Substantia nigra (tissue), 51 donors: ENCODE measurements at places on chromosomes 12 and 14.

DNA sequence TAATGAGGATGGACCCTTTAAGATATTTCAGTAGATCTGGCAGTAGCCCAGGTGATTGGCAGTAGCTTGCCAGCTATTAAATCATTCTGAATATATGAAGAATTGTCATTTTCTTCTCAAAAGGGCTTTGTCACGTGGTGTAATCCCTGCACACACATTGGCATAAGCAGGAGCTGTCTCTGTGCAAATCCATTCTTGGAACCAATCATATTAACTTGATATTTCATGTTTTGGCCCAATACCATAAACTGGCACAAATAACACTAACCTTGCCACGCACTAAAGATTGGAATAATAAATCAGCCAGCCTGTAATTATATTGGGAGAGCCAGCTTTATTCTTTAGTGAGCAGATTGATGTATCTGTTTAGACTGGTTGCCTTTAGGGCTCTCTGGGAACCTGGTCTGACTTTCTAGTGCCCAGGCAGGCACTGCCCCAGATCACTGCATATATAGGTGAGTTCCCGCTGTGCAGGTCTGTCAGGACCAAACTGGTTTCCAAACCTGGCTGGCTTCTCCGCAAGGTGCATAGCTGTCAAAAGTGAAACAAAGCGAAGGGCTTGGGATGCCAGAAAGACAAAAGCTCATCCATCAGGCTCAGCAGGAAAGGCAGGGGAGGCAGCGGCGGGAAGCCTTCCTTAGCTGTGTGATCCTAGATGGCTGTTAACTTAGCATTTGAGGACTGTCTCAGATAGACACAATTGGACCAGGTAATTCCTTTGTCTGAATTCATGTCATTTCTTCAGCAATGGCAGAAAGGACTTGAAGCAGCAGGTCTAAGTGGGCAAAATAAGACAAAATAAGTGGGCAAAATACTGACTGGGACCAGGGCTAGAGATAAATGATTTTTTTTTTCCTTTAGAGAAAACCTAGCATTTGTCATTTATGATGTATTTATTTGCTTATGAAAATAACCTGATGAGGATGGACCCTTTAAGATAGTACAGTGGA lies 128.8 kb upstream of the DYRK2 start:
- no peak for DNase-seq

GRCh38 chr12:75545636-75546035 lies 34.2 kb upstream of the KRR1 start:
- DNase-seq = no peak

DNA sequence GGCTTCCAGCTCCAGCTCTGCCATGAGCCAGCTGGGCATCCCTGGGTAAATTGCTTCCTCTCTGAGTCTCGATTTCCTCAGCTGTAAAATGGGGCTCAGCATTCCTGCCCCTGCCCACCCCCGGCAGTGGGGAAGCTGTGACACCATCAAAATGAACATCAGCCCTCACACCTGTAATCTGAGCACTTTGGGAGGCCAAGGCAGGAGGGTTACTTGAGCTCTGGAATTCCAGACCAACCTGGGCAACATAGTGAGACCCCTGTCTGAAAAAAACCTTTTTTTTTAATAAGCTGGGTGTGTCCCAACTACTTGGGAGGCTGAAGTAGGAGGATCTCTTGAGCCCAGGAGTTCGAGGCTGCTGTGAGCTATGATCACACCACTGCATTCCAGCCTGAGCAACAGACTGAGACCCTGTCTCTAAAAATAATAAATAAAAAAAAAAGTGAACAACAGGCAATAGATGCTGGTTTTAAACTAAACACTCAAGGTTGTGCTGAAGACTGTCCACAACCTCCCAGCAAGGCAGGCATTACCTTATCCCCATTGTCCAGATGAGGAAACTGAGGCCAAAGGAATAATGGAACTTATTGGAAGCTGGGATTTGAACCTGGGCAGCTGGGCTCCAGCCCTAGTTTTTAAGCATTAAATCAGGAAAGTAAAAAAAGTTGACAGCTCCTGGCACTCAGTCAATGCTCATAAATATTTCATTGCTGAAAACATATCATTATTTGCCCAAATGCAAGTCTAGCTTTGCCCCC lies 4.3 kb downstream of the TRPV4 start:
- DNase-seq = no peak

GRCh38 chr14:94833633-94834032 lies 63.7 kb upstream of the GSC start:
- no peak for DNase-seq

DNA sequence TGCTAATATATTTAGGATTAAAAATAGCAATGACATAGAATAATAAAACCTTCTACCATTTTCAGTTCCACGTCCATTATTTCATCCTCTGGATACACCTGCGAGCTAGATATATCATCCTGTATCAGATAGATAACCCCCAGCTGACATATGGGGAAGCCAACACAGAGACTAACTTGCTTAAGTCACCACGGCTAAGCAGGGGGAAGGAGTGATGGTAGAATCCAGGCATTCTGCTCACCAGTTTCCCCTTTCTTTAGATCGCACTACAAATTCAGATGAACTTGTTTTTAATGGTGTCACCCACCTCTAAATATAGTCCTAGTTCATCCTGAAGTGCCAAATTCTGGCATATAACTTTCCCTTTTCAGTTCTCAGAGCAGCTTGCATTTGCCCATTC lies 110.1 kb downstream of the TXNDC16 start:
- DNase-seq = no peak

DNA sequence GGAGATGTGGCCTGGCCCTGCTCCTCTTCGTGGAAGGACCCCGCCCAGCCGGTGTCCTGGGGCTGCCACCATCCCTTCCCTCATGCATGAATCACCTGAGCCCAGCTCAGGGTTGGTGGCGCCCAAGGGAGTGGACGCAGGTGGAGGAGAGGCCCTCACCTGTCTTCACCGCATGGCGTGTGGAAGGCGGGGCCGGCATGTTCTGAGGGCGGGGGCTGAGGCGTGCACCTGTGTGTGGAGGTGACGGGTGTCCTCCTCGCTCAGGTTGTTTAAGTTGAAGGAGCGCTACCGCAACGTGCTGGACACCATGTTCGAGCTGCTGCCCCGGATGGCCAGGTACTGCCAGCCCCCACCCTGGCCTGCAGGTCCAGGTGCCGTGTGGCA lies 47.0 kb downstream of the SLC8B1 start:
- no peak for DNase-seq

GRCh38 chr14:46550836-46551235 lies 100.7 kb downstream of the RPL10L start:
- DNase-seq = no peak

DNA sequence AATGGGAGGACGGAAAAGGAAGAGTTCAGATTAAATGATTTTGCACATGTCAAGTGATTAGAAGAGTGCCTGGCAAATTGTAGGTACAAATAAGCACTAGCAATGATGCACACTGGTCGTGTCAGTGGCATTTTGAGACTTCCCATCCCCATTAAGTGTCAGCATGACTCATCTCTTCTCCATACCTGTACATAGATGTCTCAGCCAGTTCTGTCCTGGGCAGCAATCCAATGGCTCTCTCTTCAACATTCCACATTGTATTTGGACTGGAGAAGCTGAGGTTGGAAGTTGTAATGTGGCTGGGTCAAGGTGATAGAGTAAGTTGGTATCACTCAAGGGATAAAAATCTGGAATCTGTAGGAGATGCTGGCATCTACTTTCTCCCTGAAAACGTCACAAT lies 742.7 kb downstream of the VRK1 start:
- DNase-seq = no peak

- no peak for DNase-seq
Measured at GRCh38 chr12:51937926-51938325, 13.6 kb upstream of the ACVR1B start.

DNA sequence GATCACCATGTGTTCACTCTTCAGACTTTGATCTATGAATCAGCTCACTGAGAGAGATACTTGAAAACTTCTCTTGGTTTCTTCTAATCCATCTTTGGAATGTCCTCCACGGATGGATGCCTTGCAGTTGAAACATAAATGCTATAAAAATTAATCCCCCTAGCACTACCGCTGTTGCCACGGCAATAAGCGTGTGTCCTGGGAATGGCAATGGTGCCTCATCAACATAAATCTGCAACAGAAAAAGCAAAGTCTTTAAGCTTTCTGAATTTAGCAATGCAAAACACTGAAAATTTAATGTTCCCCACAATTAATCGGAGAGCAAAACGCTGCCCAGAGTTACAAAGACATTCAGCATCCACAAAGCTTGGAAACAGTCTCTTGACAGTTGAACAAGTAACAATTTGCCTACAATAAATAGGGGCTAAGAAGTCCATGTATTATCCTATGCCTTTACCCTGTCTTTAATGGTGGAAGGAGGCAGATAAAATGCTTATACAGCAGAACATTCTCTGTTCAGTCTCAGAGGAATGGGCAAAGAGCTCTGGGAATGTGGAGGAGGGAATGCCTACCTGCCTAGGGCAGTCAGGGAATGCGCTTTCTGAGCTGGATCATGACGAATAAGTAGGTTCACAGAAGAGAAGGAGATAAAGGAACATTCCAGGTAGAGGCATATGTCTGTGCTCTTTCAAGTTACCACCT lies 70.9 kb upstream of the PPP4R3A start:
- no peak for DNase-seq

DNA sequence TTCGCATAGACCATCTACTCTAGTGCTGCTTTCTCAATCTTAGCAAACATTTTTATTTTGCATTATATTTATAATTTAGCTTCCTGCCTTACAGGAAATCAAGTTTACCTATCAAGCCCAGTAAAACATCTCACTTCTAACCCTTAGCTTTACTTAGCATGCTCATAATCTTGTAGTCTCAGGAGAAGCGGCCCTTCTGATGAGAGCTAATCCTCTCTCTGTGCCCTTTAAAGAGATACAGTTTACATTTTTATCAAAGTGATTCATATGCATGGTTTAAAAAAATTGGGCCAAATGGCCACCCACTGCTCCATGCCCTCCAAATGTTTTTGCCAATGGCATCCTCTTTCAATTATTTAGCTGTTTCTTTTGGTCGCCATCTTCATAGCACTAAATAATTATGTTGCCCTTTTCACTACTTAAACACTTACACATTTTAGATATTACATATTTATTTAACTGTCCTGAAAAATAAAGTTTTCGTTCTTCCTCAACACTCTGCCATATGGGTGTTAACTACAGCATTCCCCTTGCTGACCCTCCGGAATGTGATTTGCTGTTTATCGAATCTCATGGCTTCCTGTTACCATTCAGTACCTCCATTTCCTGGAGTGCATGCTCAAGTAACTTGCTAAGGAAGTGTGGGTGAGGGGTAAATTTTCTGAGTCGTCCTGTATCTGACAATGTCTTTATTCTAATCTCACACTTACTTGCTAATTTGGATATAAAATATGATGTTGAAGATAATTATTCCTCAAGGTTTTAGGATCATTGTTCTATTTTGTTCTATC lies 29.3 kb downstream of the YLPM1 start:
- DNase-seq = no peak

DNA sequence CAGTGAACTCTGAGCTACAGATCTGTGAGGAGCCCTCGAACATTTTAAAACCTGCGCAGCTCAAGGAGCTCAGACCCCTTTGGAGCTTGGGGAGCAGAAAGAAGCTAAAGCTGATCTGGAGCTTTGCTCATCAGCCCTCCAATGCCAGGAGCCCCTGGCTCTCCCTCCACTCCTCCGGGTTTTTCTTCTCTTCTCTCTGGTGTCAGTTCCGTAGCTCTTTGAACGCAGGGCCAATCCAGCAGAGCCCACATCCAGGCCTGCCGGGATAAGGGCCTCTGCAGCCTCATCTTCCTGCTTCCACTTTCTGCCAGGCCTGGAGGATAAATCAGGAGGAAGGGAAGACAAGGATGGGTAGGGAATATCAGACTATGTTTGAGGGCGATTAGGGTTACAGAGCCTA lies 6.0 kb downstream of the HOXC4 start:
- no peak for DNase-seq

DNA sequence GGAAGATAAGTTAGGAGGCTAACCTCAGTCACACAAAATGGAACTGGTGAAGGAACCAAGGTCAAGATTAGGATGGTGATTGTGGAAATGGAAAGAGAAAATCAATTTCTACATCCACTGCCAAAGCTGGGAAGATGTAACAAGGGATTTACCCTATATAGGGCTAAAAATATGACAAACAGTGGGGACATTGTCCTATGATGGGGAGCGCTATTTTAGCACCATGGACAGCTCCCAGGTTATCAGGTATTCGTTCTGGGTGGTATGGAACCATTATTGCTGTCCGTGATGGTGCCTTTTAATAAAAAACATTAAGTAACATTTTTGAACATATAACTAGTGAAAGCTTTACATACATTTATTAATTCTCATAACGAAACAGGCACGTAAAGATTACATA lies 124.0 kb downstream of the NDUFA12 start:
- DNase-seq = no peak

GRCh38 chr14:22583994-22584393 lies 5.0 kb downstream of the DAD1 start:
- no peak for DNase-seq

DNA sequence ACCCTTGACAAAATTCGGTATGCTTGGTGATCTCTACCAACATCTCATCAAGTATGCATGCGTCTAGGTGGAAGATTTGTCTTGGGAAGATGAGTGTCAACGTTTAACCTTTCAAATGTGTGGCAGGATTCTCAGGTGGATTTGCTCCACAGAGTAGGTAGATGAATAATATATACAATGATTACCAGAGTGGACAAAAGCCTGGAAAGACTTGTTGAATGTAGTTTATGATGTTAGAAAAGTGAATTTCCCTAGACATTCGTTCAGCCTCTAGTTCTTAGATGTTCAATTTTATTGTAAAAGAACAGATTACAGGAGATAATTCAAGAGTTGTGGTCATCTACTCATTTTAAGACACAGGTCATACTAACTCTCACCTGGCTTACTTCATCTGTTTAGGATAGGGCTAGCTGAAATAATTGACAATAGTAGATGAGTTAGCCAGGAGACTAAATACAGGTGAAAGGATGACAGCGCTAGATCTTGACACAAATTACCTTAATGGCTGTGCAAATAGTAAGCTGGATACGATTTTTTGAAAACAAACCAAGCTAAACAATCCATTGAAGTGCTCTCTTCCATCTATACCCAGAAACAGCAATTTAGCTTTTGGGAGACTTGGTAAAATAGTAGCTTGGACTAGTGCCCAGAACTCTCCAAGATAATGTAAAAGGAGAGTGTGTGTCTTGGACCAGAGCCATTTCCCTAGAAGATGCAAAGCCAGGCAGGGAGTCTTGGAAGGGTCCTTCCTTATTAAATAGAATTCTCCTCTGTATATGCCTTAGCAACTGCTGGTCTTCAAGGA lies 168.0 kb downstream of the DACT1 start:
- DNase-seq = no peak

DNA sequence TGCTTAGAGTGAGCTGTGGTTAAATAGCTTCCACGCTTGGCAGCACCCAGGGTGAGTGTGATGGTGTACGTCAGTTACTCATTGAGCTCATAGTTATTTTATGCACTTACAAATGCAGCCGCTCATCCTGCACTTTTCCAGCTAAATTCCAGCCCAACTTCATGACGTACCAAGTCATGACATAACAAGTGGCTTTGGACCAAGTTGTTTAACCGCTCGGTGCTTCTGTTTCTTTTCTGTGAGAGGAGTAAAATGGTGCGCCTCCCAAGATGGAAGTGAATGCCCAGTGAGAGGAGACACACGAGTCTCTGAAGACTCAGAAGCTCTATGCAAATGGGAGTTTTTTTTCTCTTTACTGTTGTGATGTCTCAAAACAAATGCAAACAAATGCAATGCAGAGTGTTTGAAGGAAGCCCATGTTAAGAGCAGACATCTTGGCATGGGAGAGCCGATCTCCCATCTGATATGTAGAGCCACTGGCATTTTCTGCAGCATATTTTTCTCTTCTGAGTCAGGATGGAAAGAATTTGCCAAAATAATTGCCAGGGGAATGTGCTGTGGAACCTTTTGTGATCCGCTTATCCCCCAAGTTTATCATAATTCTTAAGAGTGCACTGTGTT lies 72.2 kb downstream of the FBXW8 start:
- DNase-seq = no peak

- peak; percentile 80 for DNase-seq
Measured at GRCh38 chr12:123601602-123602489, at the start of gene DDX55. Gene DDX55, plus strand, starts transcription at chr12:123602099. Its CDS starts 50 bp downstream, at chr12:123602149.
